ENCODE measurements at places on chromosomes 1 and 21.

- no peak for DNase-seq
These were observed 176.8 kb upstream of the SYT6 start for GRCh38 chr1:114330451-114330983.

DNA sequence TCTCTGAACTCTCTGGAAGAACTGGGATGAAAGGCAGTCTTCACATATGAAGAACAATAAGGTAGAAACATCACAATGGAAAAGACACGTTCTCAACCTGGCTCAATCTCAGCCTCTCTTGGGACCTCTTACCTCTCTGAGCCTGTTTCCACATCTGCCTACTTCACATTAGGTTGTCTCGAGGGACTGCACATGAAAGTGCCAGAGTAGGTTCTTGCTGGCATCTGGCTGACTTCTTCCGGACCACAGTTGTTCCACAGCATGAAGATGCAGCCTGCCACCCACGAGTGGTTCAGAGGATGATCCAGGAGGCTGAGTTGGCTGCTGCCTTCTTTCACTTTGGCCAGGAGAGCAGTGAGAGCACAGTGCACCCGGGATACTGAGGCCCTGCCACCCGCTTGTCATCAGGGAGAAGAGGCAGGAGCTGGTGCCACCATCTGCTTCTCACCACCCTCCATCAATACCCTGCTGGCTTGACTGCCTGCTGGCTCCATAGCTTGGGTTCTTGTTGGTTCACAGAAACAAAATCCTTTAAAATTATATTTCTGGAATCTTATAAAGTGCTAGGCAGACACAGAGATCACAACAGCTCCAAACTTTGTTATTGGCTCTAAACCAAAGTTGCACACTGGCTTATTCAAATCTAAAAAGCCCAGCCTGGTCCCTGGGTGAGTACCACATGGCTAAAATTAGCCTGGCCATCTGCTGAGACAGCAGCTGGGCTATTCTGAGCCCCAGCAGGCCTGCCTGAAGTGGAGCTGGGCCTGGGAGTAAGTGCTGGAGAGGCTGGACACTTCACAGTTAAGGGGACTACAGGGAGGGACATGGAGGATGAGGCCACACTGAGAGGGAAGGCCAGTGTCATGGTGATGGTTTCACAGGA is 46.9 kb upstream of the LIN9 start:
- DNase-seq: no peak

GRCh38 chr21:33371366-33371765 is 31.8 kb upstream of the IFNGR2 start:
- no peak for DNase-seq

DNA sequence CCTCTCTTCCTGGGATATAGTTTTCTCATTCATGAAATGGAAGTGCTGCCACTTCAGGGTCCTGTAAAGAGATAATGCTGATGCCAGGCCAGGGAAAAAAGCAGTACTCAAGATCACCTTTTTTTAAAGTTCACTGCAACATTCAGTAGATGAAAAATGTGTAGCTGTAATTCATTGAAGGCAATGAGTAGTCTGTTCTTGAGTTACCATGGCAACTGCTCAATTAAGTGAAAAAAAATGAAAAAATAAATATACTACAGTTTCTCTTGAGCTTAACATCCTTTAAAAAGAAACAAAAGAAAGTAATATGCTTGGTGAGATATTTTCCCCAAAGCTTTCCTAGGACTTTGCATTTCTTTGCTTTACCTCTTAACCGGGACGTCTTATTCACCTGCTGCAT is 183.3 kb downstream of the AK5 start:
- no peak for DNase-seq
